Cortex of kidney (tissue), 1 donor: ENCODE measurements at places on chromosomes 3 and 15.

DNA sequence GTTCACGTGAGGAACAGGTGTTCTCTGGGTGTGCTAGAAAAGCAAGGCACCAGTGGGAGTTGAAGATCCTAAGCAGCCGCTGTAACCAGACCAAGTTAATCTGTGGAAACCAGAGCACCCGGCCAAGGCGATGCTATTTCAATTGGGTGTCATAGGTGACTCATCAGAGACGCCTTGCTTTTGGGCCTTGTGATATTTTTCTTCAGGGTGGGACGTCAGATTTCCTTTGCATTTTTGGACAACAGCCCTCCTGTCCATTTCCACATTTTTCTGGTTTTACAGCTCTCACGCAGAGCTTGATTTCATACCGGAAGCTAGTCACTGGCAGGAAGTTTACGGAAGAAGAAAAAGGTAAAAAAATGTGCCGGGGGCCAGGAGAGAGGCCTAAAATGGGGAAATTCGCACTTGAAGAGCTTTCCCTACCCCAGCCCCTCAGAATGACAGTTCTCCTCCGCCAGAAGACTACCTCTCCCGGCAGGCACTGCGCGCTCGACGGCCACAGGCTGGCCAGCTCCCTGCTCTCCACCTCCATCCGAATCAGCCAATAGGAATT, 471 bp upstream of the KBTBD8 start:
- DNase-seq, result no peak

- no peak for DNase-seq
These were observed 5.7 kb downstream of the CISH start for GRCh38 chr3:50605901-50606326.

DNA sequence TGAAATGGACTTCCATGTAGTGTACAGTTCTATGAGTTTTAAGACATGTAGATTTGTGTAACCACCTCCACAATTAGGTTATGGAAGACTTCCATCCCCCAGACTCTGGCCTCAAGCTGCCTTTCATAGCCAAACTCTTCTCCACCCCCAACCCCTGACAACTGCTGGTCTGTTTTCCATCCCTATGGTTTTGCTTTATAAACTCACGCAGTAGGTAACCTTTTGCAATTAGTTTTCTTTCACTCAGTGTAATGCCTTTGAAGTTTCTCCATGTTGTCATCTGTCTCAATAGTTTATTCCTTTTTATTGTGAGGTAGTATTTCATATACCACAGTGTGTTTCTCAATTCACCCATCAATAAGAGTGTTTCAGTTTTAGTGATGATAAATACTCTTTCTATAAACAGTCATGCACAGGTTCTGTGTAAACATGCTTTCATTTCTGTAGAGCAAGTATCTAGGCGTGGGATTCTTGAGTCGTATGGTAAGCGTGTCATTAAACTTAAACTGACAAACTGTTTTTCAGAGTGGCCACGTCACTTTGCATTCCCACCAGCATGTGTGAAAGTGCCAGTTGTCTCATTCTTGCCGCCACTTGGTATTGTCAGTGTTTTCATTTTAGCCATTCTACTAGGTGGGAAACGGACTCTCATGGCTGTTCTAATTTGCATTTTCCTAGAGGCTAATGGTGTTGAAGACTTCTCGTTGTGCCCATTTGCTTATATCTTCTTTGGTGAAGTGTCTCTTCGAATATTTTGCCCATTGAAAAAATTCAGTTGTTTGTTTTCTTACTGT, 47.3 kb upstream of the ALDH1A3 start:
- no peak for DNase-seq

GRCh38 chr3:184694716-184695115, 17.1 kb downstream of the MAGEF1 start:
- no peak for DNase-seq

DNA sequence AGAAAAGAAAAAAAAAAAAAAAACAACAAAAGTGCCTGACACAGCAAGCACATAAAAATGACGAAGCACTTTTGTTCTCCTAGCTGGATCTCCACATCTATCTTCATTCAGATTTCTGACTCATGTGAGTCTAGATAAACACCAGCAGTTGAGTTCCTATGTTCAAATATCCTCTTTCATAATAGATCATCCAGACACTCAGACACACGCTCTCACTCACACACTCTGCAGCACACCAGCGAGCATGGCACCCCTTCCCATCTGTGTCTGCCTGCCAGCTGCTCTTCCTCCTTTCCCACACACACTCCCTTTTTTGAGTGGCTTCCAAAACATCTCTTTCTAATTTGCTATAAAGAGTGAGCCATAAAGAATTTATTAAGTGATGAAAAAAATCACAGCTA, 19.8 kb upstream of the CELF6 start:
- DNase-seq, result no peak

GRCh38 chr3:99418709-99419108, 219.7 kb upstream of the COL8A1 start:
- no peak for DNase-seq

GRCh38 chr3:140953028-140953960, 11.7 kb downstream of the SLC25A36 start:
- DNase-seq, result no peak

- no peak for DNase-seq
These were observed 117.4 kb downstream of the TIGIT start for GRCh38 chr3:114411190-114411668.
